T-helper 17 cell (primary cell): ENCODE measurements at places on chromosomes 1 and 21. TPM values are rescaled to one million over a fixed set of nuclear protein-coding genes. Genes with fewer than 3 reads are reported as not detected.

The GREM2 gene
- total RNA-seq: 8.5 TPM

GRCh38 chr21:34510148-34511142, 1.6 kb downstream of the KCNE1 start:
- H3K4me1 ChIP-seq: peaks cover 6% of the 10 kb centered on the region
- H3K27ac ChIP-seq: no peak overlapping the region
- no peak overlapping the region for H3K4me3 ChIP-seq
- H3K36me3 ChIP-seq: no peaks in the 10 kb centered on the region

- H3K36me3 ChIP-seq: no peaks in the 10 kb centered on the region
- no peak overlapping the region for H3K4me3 ChIP-seq
- no peak overlapping the region for H3K27ac ChIP-seq
- no peak for DNase-seq
- H3K4me1 ChIP-seq: peaks cover 7% of the 10 kb centered on the region
- peaks cover 22% of the 10 kb centered on the region for H3K27me3 ChIP-seq
These were observed 4.2 kb downstream of the RASSF5 start for GRCh38 chr1:206511362-206512057.

- H3K4me3 ChIP-seq: no peak overlapping the region
- H3K4me1 ChIP-seq: no peaks in the 10 kb centered on the region
- DNase-seq: no peak
- no peaks in the 10 kb centered on the region for H3K36me3 ChIP-seq
- no peak overlapping the region for H3K27ac ChIP-seq
These were observed 400.7 kb upstream of the DAB1 start for GRCh38 chr1:57824535-57824934.

DNA sequence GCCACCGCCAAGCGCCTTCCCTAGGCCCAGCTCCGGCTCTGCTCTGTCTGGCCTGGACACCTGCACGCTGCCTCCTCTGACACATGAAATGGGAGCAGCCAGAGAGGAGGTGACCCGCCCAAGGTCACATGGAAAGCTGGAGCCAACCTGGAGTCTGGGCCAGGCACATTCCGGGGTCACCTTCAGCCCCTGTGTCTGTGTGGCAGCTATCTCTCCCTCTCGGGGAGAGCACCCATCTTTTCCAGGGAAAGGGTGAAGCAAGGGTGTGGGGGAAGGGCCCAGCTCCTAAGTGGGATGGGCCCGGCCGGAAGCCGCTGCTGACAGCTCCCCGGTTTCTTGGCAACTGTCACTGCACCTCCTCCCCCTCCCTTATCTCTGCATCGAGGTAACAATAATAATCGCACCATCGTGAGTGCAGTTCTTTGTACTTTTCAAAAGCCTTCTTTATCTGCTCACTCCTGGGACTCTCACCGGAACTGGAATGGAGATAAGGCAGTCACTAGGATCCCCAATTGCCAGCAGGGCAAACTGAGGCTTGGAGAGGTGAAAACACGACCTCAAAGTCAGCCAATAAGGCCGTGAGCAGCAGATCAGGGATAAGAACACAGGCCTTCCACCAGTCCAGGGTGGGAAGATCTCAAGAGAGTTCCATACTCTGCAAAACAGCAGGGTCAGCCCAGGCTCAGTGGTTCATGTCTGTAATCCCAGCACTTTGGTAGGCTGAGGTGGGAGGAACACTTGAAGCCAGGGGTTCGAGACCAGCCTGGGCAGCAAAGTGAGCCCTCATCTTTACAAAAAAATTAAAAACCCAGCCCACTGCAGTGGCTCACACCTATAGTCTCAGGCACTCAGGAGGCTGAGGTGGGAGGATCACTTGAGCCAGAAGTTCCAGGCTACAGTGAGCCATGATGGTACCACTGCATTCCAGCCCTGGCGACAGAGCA, 36.9 kb downstream of the RAP1GAP start:
- no peak overlapping the region for H3K27ac ChIP-seq
- peaks cover 46% of the 10 kb centered on the region for H3K27me3 ChIP-seq
- peaks cover 5% of the 10 kb centered on the region for H3K4me1 ChIP-seq
- H3K36me3 ChIP-seq: peaks cover 3% of the 10 kb centered on the region
- no peak overlapping the region for H3K4me3 ChIP-seq
